ENCODE measurements at places on chromosomes 16 and 17.
A peak's percentile ranks its signal among the peaks of the same experiment; 100 is the strongest.

- DNase-seq: peak; percentile 60
These were observed 14.6 kb downstream of the SREBF1 start for GRCh38 chr17:17822189-17822588.

GRCh38 chr17:63338272-63338671, 107.8 kb downstream of the CYB561 start:
- DNase-seq: no peak

- DNase-seq: no peak
These were observed 79.0 kb downstream of the NFAT5 start for GRCh38 chr16:69644790-69645189.

DNA sequence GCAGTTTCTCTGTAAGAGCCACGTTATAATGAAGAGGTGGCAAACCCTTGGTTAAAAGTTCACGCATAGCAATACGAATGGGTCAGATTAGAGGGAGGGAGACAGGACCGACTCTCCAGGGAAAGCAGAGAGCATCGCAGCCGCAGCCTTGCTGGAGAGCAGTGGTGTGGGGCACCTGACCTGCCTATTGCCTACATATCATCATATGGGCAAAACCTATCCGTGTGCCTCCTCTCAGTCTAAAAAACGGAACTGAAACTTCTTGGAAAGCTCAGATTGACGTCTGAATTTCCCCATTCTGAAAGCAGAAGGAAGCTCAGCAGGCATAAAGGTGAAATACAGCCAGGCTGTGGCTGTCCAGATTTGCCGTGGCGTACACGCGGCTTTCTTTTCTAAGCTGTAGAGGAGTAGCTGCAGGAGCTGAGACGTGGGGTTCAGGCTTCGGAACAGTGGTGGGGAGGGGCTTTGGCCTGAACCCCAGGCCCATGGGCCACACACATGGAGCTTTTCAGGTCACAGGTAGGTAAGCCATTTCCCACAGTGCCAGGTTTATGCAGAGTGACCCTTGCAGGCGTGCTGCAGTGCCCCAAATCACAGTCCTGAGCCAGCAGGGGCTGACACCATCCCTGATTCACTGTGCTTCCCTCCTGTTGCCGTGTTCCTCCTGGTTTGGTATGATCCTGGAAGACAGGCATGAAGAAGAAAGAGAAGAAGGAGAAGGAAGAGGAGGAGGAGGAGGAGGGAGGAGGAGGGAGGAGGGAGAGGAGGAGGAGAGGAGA, 41.6 kb upstream of the TNRC6C start:
- DNase-seq: peak; percentile 62

DNA sequence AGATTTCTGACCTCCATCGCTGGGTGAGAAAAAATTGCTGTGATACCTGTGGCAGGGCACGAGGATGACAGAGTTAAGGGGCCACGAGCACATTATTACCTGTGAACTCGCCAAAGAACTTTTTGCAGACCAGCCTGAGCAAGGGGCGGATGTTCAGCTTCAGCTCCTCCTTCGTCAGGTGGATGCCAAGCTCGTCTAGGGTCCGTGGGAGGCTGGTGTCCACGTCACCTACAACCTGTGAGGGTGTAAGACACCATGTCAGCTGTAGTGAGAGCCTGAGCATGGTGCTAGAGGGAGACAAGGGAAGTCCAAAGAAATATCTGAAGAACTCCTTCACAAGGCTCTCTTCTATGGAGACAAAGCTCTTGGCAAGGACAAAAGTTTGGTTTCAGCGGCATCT, 17.1 kb downstream of the HIGD1B start:
- DNase-seq: no peak

GRCh38 chr16:50455288-50455845, 86.6 kb upstream of the BRD7 start:
- no peak for DNase-seq

GRCh38 chr17:80248001-80248893, 12.4 kb upstream of the RNF213 start:
- no peak for DNase-seq

DNA sequence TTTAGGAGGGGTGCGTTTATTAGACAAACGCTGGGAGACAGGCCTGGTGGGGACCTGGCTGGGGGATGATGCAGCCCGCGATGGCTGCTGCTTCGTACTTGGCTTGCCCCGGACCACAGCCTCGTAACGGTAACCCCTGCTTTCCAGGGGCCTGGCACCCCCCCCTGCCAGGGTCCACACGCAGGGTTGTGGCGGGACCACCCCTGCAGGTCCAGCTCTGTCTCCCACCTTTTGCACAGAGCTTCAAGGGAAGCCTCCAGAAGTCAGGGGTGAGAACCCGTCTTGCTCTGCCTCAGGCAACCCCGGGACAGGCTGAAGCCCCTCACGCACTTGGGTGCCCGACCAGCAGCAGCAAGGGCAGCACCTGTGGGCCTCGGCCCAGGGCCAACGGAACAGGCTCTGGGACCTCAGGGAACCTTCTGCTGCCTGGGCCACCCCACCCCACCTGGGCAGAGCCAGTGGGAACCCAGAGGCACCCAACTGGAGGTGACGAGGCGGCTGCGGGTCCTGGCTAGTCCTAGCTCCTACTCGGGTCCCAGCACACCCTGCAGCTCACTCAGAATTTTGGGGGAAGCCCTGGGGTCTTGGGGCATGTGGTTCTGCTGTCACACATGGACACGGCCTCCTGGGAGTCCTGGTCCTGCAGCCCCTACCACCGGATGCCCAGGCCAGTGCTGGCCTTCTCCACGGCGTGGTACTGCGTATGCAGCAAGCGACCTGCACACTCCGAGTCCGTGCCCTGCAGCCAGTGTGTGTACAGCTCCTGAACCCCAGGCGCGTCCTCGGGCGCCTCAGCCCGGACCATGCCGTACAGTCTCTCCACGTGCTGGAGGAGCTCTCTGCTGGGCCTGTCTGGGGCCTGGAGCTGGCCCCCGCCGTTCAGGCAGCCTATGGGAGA, 3.1 kb downstream of the HAGHL start:
- no peak for DNase-seq

GRCh38 chr16:27108051-27108770, 41.5 kb downstream of the C16orf82 start:
- DNase-seq: no peak

- DNase-seq: no peak
These were observed 10.9 kb upstream of the RAB11FIP3 start for GRCh38 chr16:414395-415169.

DNA sequence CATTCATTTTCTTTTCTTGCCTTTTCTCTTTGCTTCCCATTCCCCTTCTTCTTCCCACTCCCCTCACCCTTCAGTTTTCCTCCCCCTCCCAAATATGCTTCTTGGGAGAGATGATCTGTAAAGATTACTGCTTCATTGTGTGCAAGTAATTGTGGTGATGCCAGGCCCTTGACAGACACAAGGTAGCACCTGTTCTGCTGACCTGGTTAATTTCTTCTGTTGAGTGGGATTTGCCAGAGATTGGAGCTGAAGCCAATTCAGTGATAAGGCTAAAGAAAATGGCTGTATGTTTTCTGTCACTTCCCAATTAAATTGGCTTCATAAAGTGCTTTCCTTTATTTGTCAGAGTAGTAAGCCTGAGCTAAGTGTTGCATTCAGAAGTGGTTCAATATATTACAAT, 44.5 kb downstream of the AATF start:
- DNase-seq: peak; percentile 17

GRCh38 chr16:13426269-13426668, 493.7 kb upstream of the ERCC4 start:
- DNase-seq: no peak

Data from cerebellum (tissue), 4 donors.